AG08396 (cell line): ENCODE measurements at places on chromosomes 3 and 15.

DNA sequence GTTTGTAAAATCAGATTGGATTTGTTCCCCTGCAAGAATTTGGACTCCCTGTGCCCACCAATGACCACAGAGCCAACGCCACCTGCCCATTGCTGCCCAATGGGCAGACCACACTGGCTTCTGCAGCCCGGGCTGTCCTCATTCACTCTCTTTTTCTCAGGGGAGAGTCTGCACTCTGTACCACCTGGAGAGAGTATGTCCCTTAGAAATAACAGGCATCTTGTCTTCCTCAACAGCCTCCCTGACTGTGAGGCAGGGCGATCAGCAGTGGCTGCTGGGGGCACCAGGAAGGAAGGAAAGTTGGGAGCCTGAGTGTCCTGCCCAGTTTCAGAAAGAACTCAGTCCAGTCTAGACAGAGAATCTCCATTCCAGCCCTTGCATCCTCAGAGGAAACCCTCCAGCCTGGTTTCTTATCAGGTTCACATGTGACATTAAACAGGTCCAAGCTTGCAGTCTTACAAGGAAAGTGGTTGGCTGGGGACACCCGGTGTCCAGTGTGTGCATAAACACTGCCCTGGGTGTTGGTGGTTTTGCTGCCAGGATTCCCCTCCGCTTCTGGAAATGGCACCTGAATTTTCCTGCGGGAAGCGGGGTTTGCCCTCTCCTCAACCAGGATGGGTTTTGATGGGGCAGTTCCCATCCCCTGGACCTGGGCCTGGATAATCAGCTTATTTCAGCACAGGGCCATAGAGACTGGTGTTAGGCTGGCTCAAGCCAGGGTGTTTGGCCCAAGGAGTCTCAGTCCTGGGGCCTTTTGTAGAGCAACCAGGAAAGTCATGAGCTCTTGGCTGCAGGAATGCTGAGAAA lies 37.2 kb downstream of the SSUH2 start:
- peak; percentile 75 for DNase-seq

GRCh38 chr3:183591881-183592521 lies 36.5 kb upstream of the KLHL6 start:
- DNase-seq: no peak

DNA sequence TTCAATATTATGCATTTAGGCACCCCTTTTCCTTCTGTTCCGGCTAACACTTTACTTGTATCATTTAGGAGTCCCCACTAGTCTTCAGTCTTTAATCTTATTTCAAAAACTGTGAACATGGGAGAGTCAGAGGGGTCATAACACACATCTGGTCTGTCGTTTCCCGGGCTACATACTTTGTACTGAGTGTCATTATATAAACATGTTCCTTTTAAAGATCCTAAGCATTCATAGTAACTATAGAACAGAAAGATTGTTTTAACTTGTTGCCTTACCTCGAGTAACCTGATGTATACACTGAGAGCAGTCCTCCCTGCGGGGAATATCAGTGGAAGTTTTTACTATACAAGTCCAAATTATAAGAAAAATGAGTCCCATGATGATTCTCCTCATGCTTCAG lies 78.2 kb upstream of the VEPH1 start:
- DNase-seq: no peak

- no peak for DNase-seq
Observed at GRCh38 chr15:33360886-33361285, 50.1 kb downstream of the RYR3 start.

DNA sequence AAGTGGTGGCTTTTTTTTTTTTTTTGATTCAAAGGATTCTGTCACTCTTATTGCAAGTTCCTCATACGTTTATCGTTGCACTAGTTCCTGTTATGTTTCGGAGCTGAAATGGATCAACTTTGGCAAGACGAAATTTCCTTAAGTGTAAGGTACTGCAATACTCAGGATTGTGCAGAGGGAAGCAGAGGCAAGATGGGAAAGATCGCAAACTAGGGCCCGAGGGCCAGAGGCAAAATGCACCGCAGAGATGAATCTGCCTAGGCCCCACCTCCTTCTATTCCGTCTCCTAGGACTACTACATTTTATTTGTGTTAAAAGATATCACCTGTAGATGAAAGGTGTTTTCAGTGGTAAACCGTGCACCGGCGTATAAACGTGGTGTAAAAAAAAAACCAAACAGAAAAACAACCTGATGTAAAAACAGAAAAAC lies 331 bp downstream of the RNU6-1 start:
- peak; percentile 71 for DNase-seq

GRCh38 chr3:69200384-69201068 lies 78.1 kb upstream of the LMOD3 start:
- DNase-seq: no peak

DNA sequence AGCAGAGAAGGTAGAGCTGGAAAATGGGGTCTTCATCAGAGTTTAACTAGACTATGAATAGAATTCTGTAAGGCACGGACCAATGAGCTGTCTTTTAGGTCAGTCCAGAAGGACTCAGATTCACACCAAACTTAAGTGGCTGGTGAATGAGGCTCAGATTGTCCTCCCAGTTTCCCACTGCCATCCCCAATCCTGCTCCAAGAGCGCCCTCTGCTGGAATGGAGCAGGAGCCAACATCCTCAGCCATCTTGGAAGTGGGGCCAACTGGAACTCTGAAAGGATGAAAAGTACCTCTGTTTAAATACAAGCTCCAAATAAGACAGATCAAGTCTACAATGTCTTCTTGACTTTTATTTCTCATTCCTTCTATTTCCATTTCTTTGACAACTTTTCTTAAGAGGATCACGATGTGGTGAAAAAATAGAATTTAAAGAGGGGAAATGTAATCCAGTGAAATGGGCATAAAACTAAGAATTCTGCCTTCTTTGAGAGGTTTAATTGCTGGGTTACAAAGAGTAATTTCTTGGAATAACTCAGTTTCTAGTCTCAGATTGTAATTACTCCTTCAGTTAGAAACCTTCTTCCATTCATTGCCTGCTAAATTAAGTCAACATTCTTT lies 217.1 kb upstream of the TPRG1 start:
- DNase-seq: peak; percentile 81

DNA sequence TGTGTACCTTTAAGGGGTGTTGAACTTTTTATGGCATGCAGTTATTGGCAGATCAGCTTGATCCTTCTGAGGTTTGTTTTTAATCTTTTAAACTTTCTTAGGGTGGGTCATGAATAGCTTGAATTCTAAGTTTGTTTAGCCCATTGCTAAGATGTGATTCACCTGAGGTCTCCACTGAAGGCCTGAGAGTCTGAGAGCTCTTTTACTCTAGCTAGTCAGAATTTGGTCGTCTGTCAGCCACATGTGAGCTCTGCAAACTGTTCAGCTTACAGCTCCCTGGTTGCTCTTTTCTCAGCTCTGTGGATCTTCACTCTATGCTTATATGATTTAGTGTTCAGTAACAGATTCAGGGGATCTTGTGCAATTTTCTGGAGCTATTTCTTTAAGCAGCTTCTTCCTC lies 161.3 kb downstream of the ABHD5 start:
- DNase-seq: no peak

DNA sequence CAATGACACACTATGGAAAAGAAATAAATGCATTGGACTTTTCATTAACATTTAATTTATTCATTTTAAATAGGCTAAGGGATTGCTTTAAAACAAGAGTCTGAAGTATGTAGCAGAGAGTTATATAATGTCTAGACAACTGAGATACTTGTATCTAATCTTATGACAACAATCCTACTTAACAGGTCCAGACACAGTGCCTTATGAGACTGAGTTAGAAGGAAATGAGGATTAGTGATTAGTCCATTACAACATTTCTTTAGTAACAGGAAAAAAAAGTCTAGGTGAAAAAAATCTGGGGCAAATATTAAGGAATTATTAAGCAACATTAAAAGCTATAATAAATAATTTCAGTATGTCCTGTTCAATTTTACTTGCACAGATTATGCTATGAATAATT lies 140.6 kb downstream of the MEIS2 start:
- no peak for DNase-seq

GRCh38 chr3:30524357-30525040 lies 81.9 kb upstream of the TGFBR2 start:
- DNase-seq: no peak

- no peak for DNase-seq
Observed at GRCh38 chr3:138657508-138657907, 48.9 kb downstream of the FAIM start.

DNA sequence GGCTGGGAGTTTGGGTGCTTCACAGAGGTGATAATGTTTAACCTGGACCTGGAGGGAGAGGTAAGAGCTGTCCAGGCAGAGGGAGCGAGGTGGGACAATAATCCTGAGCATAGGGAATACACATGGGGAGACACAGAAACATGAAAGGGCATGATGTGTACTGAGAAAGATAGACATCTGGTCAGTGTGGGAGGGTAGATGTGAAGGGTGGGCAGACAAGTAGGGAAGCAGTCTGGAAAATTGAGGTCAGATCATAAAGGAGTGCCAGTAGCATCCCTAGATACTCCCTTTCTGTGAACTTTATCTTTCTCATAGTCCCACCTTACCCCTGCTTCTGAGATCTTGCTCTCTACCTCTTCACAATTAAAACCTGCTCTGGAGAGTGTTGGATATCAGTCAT lies 12.0 kb upstream of the GLCE start:
- DNase-seq: no peak

DNA sequence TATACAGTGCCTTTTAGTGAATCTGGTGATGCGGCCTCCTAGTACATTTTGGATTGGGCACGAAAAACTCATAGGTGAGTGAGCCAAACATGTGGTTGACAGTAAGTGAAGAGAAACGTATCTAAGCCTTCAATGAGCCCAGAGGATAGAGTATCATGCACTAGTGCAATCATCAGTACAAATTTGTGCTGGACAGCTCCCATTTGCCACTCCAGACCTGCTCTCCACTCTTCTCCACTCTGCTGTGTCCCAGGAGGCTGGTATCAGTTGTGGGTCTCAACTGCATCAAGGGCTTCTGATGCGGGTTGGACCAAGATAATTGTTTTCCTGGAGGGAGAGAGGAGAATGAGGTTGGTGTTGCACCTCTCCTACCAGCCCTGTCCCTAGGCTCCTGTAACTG lies 9.1 kb upstream of the RASGRF1 start:
- no peak for DNase-seq

- DNase-seq: peak; percentile 40
Observed at GRCh38 chr3:138043266-138044029, 33.5 kb downstream of the CLDN18 start.
